ENCODE measurements at places on chromosomes 6 and 20. TPM values are rescaled to one million over a fixed set of nuclear protein-coding genes. Genes with fewer than 3 reads are reported as not detected.
A peak's percentile ranks its signal among the peaks of the same experiment; 100 is the strongest.

The MMP24 gene
- total RNA-seq = 5.4 TPM

GRCh38 chr6:160178271-160178670 lies 56.7 kb downstream of the SLC22A1 start:
- DNase-seq = no peak

- DNase-seq = peak; percentile 72
Observed at GRCh38 chr6:166705069-166705468, 78.0 kb upstream of the RPS6KA2 start.

DNA sequence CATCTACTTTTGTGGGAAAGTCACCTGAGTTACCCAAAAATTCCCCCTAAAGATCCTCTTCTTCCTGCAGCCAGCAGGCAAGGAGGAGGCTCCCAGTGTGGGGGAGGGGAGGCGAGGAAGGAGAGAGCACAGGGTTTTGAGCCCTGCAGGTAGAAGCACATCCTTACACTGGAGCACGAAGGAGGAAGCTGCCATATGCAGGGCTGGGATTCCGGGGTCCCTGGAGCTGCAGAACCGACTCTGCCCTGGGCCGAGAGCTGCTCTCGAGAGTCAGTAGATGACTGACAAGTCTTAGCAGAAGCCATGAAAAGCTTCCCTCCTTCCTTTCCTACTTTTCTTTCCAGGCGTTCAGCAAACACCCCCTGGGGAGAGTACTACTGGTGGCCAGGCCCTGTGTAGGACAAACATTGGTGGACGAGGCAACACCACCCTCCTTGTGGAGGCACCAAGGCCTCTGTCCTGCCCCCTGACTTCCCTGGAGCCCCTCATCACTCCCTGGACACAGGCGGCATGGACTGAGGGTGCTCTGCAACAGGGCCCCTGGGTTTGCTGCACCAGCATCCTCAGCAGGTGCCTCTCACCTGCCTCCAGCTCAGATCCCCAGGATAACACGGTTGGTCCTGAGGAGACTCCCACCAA lies 211.7 kb upstream of the CST7 start:
- no peak for DNase-seq

The STX11 gene
- total RNA-seq = 1.0 TPM

DNA sequence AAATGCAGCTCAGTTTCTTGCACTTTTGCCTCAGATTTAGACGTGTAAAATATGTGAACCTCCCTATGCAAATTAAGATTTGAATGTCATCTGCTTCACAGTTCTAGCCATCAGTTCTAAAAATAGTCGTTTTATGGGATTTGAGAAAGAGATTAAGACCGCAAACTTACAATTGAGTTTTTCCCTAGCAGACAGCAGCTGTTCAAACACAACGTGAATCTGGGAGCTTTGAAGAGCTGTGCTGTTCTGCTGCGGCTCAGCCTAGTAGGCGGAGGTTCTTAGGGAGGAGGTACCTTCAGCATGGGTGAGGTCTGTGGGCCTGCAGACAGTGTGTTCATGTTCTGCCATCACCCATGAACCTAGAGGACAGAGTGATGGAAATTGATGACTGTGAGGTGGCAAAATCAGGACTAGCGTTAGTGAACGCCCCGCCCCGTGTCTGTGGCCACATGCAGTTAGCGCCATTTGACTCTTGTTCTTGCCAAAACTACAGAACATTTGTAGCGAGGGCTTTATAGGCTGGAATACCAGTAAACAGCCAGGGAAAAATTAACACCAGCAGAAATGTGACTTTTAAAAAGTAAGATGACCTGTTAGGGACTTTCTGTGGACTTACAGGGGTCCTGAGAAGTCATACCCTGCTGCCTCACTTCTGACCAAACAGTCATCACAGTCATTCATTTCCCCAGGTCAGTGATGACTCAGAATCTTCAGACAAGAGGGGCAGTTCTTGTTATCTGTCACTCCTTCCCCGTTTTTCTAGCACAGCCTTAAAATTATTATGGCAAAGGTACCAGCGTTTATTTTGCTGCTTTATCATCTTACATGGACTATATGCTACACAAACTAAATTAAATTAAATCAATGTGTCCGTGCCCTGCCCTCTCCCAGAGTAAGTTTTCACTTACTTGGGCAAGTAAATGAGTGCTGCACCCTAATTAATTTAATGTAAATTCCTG lies 84.3 kb upstream of the TMEM181 start:
- DNase-seq = peak; percentile 58

The SYS1 gene
- 11.1 TPM for total RNA-seq

The HMGN3 gene
- total RNA-seq = 30.9 TPM

GRCh38 chr6:3940703-3941102 lies 91.5 kb downstream of the FAM50B start:
- no peak for DNase-seq

GRCh38 chr20:44009679-44009992 lies 95.0 kb downstream of the TOX2 start:
- DNase-seq = no peak

DNA sequence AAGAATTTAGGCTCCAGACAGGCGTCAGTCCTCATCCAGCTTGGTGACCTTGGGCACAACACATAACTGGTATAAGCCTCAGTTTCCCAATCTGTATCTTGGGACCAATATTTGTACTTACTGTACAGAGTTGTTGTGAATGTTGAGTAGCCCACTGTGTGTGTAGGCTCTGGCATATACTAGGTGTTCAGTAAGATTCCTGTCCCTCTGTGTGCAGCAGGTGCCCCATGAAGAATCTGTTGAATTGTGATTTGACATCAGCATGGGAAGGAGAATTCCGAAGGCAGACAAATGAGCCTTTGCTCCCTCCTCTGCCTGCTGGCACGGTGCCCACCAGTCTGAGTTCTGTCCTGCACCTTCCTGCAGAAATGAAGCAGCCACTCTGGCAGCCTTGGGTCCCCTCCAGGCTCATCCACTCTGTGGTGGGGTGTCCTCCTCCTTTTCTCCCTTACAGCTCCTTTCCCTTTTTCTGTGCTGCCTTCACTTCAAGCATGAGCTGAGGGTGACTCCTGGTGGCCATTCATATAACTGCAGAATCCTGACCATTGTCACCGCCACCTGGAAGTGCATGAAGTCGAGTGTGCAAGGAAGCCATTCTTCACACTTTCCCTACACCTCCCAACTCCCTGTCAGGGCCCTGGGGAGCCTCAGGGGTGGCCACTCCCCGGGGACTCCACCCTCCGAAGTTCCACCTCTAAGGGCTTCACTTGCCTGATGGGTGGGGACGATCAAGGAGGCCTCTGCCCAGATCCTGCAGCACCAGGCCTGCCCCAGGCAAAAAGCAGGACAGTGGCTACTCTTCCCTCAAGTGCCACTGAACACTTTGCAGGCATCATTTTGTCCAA lies 48.2 kb downstream of the MRPL14 start:
- peak; percentile 85 for DNase-seq

The UST gene
- 13.6 TPM for total RNA-seq

- DNase-seq = peak; percentile 60
Observed at GRCh38 chr6:160667639-160668481, 3.8 kb upstream of the LPA start.

The NFKBIE gene
- 9.0 TPM for total RNA-seq

- DNase-seq = peak; percentile 83
Observed at GRCh38 chr6:85643537-85644278, 1.0 kb upstream of the SYNCRIP start.

GRCh38 chr20:57079031-57080005 lies 187.1 kb downstream of the BMP7 start:
- no peak for DNase-seq

The TPX2 gene
- 0.95 TPM for total RNA-seq

The FRK gene
- 3.9 TPM for total RNA-seq

The RBM24 gene
- not detected for total RNA-seq

GRCh38 chr6:71248306-71248765 lies 40.3 kb upstream of the OGFRL1 start:
- no peak for DNase-seq

GRCh38 chr6:139996253-139996834 lies 621.9 kb upstream of the CITED2 start:
- no peak for DNase-seq

GRCh38 chr20:61919675-61920365 lies 145.9 kb downstream of the TAF4 start:
- no peak for DNase-seq

- DNase-seq = no peak
Observed at GRCh38 chr6:41036601-41037000, 2.4 kb downstream of the UNC5CL start.

DNA sequence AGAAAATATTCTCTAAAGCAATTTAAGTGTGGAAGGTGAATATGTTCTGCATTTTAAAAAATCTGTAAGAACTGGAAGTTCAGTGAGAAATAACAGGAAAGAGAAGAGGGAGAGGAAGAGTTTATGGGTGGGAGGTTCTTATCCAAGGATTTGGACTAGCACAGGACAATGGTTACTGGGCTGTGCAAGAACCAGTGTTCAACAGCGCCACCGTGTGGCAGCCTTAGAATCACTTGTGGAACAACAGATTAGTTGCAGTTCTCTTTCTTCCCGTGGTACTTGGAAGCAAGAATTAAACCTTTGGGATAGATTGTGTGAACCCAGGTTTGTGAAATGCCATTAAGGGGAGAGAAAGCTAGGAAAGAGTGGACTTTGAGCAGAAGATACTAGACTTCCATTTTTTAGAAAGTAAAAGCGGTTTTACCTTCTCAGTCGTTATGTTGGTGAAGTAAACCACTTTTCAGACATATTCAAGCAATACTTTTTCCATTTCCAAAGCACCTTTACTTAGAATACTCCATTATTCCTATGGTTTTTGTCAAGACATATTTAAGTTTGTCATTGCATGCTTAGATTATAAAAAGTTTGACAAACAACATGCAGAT lies 436.7 kb downstream of the RNF144B start:
- no peak for DNase-seq

- DNase-seq = no peak
Observed at GRCh38 chr20:37981568-37981967, 51.7 kb downstream of the TTI1 start.

DNA sequence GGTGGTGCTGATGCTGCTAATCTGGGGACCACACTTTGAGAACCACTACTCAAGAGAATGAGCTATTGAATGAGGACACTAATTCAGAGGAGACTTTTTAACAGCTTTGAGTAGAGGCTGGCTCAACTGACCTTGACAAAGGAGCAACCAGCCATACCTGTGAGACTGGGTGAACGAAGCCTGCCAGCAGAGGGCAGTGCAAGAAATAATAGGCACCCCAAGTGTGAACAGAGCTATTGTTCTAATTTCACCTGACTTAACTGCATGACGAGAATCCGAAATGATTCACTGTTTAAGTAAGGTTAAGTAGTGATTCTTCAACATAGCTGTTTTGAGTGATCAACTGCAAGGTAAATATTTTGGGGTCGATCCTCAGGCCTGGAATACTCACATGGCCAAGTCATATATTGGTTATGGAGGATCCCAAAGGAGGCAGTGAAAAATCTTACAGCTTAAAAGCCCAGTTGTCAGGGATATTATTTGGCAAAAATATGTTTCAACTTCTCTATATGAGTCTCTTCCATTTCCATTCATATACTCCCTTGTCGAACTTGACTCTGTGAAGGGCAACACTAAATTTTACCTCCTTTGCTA lies 550.5 kb upstream of the MARCKS start:
- peak; percentile 79 for DNase-seq

GRCh38 chr6:167824591-167825331 lies 1.9 kb upstream of the AFDN start:
- no peak for DNase-seq

GRCh38 chr6:109314313-109314712 lies 68.0 kb downstream of the CD164 start:
- no peak for DNase-seq

GRCh38 chr6:70107852-70108629 lies 194.8 kb downstream of the COL9A1 start:
- DNase-seq = no peak

DNA sequence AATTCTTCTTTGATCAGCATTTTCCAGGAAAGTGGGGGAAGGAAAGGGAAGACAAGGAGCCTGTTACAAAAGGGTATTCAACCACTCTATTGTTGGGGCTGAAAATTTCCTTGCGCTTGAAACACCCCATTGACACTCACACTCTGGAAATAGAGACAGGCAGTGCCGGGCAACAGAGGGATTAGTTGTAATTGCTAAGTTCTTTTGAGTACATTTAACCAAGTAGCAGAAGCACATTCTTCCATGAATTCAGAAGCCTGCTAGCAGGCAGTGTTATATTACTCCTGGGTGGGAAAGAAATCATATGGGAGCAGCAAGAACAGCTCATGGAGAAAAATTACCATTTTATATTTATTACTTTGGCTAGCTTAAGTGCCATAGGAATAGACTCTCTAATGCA lies 745.5 kb downstream of the C6orf118 start:
- DNase-seq = no peak

DNA sequence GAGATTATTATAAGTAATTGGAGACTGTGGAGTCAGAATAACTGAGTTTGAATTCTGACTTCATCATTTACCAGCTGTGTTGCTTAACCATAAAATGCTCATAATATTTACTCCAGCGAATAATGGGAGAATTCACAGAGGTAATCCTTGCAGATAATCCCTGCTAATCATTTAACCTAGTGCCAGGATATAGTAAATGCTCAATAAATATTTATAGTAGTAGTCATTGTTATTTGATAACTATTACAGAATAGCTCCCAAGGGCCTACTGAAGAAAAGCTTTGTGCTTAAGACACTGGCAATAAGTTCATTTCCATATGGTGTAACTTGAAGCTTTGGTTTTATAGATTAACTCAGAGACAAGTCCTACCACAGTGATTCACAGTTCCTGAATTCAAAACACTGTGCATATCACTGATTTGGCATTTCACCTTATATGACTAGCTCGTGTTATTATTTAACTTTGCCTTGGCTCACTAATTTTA lies 208.8 kb upstream of the PLCB4 start:
- DNase-seq = no peak

DNA sequence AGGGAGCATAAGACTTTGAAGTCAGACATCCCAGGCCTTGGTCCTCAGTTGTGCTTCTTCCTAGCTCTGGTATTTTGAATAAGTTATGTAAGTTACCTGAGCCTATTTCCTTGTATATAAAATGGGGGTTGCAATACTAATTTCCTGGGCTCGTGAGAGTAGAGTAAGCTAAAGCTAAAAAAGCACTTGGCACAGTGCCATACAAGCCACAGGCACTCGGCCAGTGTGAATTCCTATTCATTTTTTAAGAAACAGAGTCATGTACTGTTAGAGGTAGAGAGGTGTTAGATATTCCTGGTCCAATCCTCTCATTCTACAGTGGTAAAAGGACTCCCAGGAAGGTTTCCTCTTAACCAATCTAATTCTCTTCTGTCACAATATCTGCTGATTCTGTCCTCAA lies 79.6 kb upstream of the EPB41L1 start:
- DNase-seq = no peak

GRCh38 chr6:154605882-154606370 lies 95.4 kb upstream of the CNKSR3 start:
- DNase-seq = no peak

- DNase-seq = no peak
Observed at GRCh38 chr6:76043690-76044089, 28.8 kb downstream of the IMPG1 start.

- no peak for DNase-seq
Observed at GRCh38 chr6:141809901-141810300, 322.8 kb upstream of the GJE1 start.

The ME1 gene
- total RNA-seq = 3.2 TPM
